ENCODE measurements at places on chromosomes 4 and X.

DNA sequence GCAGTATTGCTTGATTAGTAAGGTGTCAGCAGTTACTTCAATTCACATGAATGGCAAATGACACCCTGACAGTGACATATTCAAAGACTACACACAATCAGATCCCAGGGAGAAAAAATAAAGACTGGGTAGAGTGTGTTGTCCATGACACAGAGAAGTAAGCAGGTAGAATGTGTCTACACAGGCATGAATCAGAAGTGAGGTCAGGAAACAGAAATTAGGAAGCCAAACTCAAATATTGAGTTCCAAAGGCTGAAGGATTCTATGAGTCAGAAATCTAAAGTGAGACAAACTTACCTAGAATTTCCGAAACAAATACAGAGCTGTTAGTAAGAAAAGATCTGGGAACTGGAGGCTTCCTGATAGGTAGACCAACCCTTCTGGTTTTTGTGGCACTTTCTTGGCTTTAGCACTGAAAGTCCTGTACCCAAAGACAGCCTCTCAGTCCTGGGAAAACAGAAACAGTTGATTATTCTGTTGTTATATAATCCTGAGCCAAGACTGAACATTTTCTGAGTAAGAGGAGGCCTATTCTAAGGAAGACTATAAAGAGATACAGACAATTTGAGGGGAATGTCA is 24.3 kb upstream of the GLRA2 start:
- no peak for DNase-seq

DNA sequence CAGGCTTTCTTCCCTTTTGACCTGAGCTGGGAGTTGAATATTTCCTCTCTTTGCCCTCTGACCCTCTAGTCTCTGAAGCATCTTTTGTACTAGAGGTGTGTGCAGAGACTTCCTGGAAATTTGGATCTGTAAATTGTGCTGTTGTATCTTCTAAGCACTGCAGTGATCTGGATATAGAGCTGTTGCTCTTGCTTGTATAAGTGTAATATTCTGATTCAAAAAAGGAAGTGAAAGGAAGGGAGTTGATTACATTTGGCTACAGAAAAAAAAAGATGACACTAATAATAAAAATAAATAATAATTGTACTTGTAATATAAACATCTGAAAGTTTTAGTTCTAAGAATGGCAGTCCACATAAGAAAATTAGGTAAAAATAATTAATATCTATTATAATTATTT is 33.0 kb downstream of the FRG1 start:
- no peak for DNase-seq

- DNase-seq = peak; percentile 71
Observed at GRCh38 chr4:22474636-22475310, 41.1 kb downstream of the ADGRA3 start.

- no peak for DNase-seq
Observed at GRCh38 chrX:135557344-135557743, 36.9 kb downstream of the INTS6L start.

- no peak for DNase-seq
Observed at GRCh38 chr4:11590132-11590531, 161.4 kb upstream of the HS3ST1 start.

GRCh38 chr4:174332741-174333493 is 49.2 kb downstream of the CEP44 start:
- DNase-seq = peak; percentile 69

GRCh38 chr4:107098401-107098800 is 62.3 kb upstream of the DKK2 start:
- no peak for DNase-seq

- no peak for DNase-seq
Observed at GRCh38 chr4:1464581-1465171, 58.4 kb upstream of the NKX1-1 start.

GRCh38 chr4:179165862-179166261 is 1723.6 kb upstream of the AGA start:
- no peak for DNase-seq

- peak; percentile 42 for DNase-seq
Observed at GRCh38 chr4:31187979-31188378, 467.8 kb downstream of the PCDH7 start.

- no peak for DNase-seq
Observed at GRCh38 chr4:110181890-110182289, 16.5 kb downstream of the ELOVL6 start.

DNA sequence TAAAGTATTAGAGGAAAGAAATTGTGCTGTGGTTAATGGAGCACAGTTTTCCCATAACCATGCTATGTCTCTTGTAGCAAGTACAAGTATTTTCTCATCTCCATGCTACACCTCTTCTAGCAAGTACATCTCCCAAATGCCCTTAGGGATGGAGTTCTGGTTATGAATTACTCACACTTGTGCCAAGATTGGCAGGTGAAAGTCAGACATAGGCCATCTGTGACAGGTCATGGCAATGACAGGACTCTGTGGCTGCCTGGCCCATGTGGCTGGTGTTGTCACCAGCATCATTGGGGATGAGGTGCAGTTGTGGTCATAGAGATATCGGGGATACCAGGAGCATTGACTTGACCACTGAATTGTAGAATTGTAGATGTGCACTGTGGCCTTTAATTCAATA is 310.2 kb downstream of the FAT4 start:
- DNase-seq = no peak

- no peak for DNase-seq
Observed at GRCh38 chrX:54991706-54992105, 2.3 kb downstream of the PFKFB1 start.

DNA sequence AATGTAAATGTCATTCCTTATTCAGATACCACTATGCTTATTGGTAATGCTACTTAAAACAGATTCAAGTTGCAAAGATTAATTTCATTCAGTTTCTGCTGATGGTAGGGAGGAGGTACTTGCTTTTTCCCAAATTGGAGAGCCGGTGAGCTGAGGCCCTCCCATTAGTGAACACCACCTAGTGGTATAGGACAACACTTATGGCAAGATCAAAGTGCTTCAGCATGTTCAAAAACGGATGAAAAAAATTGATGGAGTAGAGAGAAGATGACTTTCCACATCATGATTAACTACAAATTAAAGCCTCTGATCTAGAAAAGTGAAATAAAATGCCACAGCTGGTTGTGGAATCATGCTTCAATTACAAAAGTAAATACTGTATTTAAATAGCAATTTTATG is 112.9 kb downstream of the MBNL3 start:
- DNase-seq = no peak

- no peak for DNase-seq
Observed at GRCh38 chr4:138816875-138817274, 198.7 kb upstream of the NOCT start.

DNA sequence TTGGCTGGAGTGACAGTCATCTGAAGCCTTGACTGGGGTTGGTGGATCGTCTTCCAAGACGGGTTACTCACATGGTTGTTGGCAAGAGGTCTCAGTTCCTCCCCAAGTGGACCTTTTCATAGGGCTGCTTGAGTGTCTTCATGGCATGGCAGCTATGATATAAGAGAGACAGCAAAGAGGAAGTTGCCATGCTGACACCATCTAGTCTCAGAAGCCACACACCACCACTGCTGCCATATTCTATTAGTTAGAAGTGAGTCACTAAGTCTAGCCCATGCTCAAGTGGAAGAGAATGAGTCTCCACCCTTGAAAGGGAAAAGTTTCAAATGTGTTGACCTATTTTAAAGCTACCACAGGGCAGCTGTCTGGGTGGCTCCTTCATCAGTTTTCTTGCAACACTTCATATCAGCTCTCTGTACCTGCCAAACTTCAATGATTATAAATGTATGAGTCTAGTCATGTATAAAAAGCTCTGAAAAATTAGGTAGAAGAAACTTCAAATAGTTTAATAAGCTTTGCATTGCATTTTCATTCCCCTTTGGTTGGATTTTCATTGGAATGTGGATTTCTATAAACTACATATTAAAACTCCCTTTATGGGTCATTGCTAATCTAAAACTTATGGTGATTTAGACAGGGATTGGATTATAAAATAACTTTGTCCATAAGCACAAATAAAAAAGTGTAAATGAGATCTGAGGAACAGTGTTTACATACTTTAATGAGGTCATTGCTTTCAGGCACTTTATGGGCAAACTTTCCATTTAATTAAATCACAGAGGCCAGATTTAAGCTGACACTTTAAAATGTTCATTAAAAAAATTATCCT is 68.0 kb upstream of the ATXN3L start:
- DNase-seq = peak; percentile 67

DNA sequence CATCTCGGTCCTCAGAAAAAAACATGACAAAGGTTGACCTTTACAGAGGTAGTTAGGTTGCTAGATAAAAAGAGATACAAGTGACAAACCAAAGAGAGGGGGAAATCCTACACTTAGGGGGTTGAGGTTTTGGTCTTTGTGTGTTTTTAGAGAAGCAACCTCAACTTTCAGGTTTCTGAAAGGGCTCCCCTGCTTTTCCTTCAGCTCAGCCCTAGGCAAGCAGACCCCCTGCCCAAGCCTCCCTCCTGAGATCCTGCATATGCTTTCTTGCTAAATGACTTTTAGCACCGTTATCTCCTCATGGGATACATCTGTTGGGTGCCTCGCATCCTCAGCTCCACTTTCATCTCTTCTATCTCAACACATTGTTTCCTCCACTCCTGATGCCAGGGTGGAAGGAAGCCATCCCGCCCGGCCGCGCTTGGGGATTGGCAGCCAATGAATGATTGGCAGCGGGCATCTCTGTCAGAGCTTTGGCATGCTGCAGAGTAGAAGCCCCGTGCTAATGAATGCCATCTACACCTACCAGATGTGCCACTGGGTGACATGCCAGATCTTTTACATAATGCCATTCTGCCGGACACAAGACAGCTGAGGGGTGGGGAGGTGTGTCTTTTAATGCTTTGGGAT is 15.0 kb upstream of the PRDM8 start:
- no peak for DNase-seq

DNA sequence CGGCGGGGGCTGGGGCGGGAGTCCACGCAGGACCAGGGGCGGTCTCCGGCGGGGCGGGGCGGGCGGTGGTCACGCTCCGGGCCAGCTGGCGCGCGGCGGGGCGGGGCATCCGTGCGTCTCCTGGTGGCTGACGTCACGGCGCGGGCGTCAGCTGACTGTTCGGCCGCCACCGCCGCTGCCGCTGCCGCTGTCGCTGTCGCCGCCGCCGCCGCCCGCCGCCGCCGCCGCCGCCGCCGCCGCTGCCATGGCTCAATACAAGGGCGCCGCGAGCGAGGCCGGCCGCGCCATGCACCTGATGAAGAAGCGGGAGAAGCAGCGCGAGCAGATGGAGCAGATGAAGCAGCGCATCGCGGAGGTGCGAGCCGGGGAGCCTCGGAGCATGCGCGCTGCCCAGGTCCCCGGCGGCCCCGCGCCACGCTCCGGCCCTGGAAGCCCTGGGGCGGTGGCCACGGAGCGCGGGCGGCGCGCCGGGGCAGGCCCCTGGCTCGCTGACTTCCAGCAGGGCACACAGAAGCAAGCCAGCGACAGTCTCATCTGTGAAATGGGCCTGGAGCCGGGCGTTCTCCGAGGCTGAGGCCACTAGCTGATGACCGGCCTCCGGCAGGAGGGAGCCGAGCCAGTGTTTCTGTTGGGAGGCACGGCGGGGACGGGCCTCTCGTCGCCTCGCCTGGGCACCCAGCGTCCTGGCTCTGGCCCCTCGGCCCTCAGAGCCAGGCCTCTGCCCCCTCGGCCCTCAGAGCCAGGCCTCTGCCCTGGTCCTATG is at the start of gene FAM50A:
Gene FAM50A, plus strand, starts transcription at position 150 of the 763 bp plus-strand sequence. Its CDS starts 95 bp downstream, at position 245.
- DNase-seq = peak; percentile 41

Data from fibroblast of the aortic adventitia (primary cell).